ENCODE measurements at places on chromosomes 3 and 15.

GRCh38 chr15:73908030-73908821 lies 18.0 kb upstream of the LOXL1 start:
- DNase-seq, result peak; percentile 85

DNA sequence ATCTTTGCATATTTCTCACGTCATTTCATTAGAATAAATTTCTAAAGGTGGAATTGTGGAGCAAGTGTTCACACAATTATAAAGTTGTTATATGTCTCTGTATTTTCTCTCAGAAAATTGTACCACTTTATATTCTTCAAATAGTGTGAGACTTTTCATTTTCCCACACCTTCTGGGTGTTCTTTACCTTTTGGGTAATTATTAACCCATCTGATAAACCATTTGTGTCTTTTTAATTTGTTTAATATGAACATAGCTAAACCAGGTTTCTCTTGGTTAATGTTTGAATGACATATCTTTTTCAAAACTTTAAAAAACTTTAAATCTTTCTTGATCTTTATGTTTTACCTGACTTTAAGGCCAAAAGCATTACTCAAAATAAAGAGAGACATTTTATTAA lies 40.5 kb downstream of the DZIP3 start:
- DNase-seq, result no peak

- DNase-seq, result no peak
These were observed 1.4 kb downstream of the C3orf22 start for GRCh38 chr3:126557415-126557745.

GRCh38 chr3:79653266-79653830 lies 114.5 kb downstream of the ROBO1 start:
- DNase-seq, result no peak

- no peak for DNase-seq
These were observed 143.8 kb downstream of the GMNC start for GRCh38 chr3:190718671-190719070.

DNA sequence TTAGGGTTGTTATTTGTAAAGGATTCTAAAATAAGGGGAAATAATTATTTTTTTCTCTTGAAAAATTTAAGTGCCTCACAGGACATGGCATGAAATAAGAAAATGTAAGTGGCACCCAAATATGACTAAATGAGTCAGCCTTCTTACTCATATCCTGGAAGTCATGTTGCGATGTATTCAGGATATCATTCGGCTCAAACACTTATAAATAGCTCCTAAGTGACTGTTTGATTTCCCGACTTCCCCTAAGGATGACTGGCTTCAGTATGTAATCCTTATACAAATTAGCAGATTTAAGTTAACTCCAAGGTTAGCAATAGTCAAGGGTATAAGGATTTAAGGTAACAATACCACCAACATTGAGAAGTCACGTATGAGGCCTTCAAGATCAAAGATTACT lies 57.3 kb upstream of the OSTN start:
- DNase-seq, result no peak

DNA sequence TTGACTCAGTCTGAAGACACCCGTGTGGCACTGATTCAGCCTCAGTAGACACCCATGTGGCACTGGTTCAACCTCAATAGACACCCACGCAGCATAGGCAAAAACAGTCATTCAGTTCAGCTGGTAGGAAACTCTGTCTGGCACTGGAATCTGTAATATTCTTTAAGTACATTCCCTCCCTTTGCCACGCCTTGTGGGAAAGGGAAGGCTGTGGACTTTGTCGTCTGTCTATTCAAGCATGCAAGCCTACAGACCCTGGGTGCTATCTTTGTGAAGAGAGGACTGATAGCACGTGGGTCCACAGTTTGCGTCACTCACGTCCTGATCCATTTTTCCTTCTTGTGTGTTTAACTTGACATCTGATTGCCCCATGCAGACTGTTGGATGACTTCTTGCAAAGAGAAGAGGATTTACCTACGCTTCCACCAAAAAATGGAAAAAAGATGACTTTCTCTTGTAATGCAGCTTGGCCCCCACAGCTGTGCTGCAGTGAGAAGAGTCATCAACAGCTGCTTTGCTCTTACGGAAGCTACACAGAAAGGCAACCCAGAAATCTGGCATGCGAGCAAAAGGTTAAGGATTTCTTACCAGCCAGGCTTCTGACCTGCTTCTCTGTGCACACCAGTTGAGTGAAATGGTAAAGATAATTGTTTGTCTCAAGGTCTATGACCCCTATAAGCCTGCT lies 278.1 kb downstream of the ULK4 start:
- DNase-seq, result no peak

DNA sequence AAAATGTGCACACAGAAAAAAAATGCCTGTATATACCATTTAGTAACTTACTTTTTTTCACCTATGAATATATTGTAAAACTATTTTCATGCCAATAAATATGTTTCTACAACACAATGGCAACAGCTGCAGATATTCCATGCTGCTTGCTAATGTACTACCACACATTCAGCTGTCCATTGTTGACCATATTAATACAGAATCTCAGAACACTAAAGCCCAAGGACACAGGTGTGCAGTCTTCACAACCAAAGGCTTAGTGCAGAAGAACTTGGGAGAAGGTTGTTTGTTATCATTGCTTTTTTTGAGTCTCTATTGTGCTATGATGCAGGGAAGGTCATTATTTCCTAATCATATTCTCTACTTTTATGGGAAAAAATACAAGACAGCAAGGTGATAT lies 79.6 kb downstream of the DIPK2A start:
- DNase-seq, result no peak

DNA sequence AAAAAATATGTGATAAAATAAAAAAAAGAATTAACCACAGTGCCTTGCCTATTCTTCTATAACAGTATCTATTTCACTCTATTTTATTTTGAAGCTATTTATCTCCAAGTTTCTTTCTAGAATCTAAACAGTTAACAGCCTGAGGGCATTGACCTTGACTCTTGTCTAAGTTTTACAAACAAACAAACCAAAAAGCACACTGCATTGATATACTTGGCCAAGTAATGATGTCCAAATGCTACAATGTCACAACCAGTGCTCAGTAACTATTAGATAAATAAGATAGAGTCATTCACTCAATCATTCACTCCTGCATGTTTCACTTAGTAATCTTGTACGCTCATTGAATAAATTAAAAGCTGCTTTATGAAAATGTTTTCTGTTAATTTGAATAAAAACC lies 386.5 kb downstream of the TIGIT start:
- DNase-seq, result no peak

- DNase-seq, result no peak
These were observed 435.8 kb downstream of the SHQ1 start for GRCh38 chr3:72412340-72412956.

- DNase-seq, result peak; percentile 87
These were observed at the start of gene TBC1D2B for GRCh38 chr15:78077053-78077870. Gene TBC1D2B (minus strand): TSS chr15:78077711. CDS start chr15:78077652, 59 bp downstream.

DNA sequence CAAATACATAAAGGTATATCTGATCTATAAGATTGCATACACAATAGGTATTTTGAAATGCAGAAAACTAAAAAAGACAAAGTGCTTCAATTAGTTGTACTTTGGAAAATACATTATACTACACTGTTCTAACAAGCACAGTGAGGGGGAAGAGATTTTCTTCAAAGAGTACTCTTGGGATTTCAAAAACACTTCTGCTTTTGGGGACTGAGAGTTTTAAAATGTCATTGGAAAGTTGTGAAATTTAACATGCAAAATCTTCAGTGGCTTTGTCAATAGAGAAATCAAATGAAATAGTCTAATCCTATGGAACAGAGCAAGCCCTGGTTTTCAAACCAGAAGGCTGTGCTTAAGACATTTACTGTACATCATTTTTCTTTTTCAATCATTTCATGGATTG lies 322.2 kb upstream of the SEMA6D start:
- DNase-seq, result no peak

DNA sequence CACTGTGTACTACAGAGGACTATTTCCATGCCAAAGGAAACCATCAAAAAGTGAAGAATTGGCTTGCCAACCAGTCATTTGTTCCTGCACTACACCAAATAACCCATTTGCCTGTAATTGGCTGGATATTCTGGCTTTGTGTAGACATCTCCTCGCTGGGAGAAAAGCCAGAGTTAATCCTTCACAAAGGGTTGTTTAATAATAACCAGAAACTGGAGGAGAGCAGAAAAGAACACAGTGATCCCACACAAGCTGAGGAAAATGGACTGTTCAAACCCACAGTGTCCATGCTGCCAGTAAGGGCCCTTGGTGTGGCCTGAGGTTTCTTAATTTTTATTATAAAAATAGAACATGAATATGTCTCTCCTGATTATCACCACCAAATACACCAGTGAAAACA lies 294.0 kb downstream of the RORA start:
- DNase-seq, result no peak

- DNase-seq, result no peak
These were observed 153.2 kb upstream of the MEF2A start for GRCh38 chr15:99412626-99413025.

- DNase-seq, result no peak
These were observed 348.7 kb upstream of the EPHA3 start for GRCh38 chr3:88758676-88759075.

DNA sequence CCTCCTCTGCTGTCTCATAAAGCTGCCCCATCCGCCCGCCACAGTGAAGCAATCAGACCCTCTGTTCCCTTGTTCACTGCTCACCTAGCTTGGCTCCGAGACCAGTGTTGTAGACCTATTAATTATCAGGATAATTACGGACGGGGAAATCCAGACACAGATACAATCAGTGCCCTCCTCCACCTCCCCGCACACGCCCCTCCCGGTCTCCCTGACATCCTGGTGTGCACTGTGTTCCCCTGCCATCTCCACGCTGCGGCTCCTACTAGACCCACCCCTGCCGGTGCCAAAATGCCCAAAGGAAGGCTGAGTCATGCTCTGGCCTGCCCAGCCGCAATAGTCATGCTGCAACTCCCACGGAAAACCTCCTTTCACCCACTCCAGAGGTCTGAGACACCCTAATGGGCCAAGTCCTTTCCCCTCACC lies 277.3 kb upstream of the TLE3 start:
- DNase-seq, result no peak

GRCh38 chr15:92101708-92102394 lies 248.3 kb downstream of the SLCO3A1 start:
- no peak for DNase-seq

GRCh38 chr3:80227216-80227615 lies 459.4 kb upstream of the ROBO1 start:
- no peak for DNase-seq

DNA sequence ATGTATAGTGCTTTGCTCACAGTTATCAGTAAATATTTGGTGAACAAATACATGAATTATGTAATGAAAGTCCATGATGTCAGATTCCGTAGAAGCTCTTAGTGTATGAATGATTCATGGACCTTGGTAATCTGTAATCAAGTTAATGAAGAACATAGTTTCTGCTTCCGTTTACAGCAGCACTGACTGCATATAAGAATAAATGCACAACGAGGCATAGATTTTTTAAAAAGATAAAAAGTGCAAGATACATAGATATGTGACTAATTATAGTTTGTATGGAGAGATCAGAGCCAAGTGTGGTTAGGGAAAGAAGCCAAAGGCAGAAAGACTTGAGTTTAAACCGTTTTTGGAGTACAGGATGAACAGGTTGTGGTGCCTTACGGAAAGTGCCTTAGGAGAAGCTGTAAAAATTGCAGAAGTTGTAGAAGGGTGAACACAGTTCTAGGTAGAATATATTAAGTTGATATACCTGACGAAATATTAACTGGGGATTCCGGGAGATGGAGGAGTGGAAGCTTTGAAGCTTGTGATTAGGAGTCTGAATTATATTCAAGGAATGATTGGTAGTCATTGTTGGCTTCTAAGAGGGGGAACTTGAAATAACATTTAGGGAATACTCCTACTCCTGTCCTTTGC lies 293.1 kb downstream of the NLGN1 start:
- DNase-seq, result no peak

DNA sequence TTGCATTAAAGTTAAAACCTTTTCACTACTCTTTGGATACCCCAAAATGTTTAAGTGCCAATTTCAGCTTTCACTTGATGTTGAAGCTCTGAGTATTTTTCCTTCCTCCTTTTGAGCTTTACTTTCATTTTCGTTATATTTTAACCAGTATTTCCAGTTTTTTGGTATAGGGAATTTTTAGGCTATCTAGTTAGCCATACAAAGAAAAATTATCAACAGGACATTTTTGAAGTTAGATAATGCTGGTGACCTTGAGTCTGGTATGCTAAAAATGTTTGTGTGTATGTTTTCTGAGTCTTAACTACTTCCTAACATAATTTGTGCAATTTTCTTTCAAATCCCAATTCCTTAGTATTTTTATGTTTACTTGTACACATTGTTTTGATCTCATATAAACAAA lies 284.8 kb downstream of the OTOL1 start:
- no peak for DNase-seq

DNA sequence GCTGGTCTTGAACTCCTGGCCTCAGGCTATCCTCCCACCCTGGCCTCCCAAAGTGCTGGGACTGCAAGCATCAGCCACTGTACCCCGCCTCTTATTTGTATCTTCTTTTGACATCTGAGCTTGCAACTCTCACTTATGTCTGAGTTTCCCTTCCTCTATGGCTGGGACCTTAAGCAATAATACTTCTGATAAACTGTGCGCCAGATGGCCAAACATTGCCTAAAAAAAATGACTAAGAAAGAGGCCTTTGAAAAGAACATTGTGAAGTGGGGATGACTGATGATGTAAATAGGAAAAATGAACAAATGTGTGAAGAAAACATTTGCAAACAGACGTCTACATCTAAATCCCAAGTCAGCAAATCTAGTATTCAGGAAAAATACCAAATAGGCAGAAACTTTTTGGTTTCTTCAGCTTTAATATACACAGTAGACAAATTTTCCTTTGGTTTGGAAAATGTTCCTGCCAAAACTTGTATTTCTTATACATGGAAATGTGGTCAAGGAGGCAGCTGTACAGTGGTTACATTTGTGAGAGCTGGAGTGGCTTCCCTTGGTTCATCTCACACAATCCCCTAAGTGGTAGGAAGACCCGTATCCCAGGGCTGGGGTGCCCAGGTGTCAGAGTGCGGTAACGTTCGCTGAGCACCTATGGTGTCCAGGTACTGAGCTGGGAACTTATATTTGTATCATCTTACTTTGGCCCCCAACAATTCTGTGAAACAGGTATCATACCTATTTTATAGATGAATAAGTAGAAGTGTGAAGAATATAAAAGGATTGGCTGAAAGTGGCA lies 11.6 kb upstream of the TFRC start:
- no peak for DNase-seq

DNA sequence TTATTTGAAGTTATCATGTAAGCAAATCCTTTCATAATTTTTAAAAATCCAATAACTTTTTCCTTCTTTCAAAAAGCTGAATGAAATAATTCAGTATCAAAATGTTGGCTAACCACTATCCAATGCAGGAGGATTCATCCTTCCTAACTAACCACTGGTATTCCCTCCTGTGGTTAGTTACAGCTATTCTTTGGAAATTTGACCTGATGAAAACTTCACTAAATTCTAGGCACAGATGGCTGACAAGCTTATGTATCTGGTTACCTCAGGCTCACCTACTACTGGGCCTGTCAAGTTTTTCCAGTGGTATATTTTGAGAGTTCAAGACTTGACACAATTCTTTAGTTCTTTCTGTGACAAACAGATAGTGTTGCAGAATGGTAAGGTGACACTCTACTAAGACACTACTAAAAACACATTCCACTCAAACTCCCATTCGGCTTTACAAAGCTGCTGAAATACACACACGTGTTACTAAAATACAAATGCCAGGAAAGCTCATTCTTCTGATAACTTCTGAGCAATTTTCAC lies 15.8 kb downstream of the NPTN start:
- no peak for DNase-seq
